Right cardiac atrium (tissue), 5 donors: ENCODE measurements at places on chromosomes 4 and X.

GRCh38 chrX:20743046-20743445 lies 476.3 kb upstream of the RPS6KA3 start:
- DNase-seq, result no peak

GRCh38 chrX:110003167-110004156 lies 548 bp downstream of the TMEM164 start:
- peak; percentile 63 for DNase-seq

DNA sequence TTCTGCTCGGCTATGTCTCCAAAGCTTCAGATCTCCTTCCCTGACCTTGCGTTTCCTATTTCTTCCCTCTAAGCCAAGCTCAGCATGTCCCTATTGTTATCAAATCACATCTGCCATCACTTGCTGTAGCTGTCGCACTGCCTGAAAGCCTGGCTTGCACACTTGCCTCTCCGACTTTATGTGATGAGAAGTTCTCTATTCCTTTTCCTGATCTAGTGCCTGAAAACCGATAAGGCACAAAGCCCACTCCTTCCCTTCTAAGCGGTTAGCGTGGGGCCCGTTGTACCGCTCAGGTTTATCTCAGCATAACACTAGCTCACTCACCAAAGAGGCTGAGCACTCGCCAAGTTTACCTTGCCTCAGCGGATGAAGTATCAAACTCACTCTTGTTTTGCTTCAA lies 816 bp downstream of the NMU start:
- DNase-seq, result no peak

- DNase-seq, result peak; percentile 86
Observed at GRCh38 chr4:101346351-101347266, 717 bp downstream of the PPP3CA start.

DNA sequence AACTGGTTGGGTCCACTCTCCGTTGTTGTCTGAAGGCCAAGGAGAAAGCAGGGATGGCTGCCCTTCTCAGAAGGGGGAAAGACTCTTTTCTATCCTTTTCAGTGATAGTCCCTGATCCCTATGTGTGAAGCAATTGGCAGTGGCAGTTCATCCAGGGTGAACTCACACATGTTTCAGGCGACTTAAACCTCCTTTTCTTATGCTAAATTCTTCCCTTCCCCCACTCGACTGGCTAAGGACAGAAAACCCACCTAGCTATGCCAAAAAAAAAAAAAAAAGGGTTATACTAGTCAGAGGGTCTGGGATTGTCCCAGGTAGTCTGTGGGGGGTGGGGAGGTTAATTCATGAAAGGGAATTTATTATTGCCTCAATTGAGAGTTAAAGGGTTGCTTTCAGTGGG lies 12.2 kb upstream of the ZNF280C start:
- no peak for DNase-seq

- no peak for DNase-seq
Observed at GRCh38 chr4:113170805-113171468, 121.5 kb downstream of the ANK2 start.

DNA sequence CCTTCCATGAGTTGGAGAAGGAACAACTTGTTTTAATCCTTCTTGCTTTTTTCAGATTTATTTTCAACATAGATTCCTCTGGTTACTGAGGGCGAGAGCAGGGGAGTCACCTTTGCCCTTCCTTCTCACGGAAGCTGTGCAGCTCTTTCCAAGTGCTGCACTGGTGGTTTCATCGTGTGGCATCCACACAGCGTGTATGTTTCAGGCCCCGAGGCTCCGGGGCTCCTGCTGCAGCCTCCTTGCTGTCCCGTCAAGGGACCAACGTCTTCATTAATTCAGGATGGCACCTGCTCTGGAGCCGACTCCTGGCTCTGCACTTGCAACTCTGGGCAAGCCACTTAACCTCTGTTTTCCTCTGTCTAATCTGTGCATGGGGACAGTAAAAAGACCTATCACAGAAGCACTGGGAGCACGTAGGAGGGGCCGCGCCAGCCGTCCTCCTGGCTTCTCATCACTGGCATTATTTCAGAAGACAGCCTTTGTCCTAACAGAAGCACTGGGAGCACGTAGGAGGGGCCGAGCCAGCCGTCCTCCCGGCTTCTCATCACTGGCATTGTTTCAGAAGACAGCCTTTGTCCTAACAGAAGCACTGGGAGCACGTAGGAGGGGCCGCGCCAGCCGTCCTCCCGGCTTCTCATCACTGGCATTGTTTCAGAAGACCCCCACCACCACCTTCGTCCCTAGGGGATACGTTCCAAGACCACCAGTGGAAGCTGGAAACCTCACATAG lies 117.8 kb upstream of the NKX1-1 start:
- no peak for DNase-seq

- DNase-seq, result no peak
Observed at GRCh38 chr4:6420972-6421371, 51.4 kb downstream of the PPP2R2C start.

DNA sequence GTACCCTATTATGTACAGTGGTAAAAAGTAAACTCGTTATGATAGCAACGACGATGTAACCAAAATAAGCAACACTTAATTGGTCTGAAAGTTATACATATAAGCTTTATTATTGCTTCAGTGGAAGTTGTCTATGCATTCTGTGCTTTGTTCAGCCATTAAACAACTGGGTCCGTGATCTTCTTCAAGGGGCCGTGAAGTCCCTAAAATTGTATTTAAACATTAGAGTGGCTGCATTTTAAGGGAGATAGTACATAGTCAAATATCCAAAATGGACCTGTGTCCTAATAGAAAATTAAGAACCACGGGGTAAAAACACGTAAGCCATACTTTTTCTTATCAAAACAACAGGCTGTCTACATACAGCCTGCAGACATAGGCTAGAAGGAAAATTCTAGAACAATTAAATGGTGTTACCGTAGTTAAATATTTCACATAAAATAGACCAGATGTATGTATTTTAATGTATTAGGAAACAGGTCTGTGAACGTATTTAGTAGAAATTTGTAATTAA lies 2.1 kb downstream of the GUCY1A1 start:
- no peak for DNase-seq

DNA sequence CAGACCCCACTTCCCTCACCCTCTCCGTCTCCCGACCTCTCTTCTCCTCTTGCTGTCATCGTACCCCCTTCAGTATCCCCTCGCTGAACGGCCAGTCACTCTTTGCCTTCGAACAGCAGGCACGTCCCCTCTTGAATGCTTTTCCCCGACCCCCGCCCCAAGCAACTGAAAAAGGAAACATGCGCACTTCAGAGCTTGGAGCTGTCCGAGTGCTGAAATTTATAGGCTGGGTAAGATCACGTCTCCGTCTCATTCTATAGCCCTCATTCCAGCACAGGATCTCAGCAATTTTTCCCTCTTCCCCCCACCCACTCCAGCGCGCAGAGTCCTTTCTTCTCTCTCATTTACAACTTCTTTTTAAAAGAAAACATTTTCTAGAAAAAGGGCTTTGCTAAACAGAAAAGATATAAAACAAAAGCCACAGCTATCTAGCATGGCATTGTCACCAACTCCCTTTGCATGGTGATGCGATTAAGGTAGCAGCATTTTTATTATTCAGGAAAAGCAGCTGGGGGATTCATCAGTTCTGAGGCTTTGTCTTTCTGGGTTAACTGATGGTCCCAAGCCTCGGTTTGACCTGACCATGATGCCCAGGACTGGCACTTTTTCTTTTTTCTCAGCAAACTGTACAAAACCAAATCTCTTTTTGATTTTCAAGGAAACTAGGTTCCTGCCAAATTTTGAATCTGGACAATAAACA lies at the start of gene GLRA2:
Gene GLRA2, plus strand, starts transcription at position 247 of the 700 bp plus-strand sequence. CDS start 522 bp downstream, outside the sequence.
- DNase-seq, result no peak

GRCh38 chr4:20017777-20018115 lies 234.0 kb upstream of the SLIT2 start:
- DNase-seq, result no peak

DNA sequence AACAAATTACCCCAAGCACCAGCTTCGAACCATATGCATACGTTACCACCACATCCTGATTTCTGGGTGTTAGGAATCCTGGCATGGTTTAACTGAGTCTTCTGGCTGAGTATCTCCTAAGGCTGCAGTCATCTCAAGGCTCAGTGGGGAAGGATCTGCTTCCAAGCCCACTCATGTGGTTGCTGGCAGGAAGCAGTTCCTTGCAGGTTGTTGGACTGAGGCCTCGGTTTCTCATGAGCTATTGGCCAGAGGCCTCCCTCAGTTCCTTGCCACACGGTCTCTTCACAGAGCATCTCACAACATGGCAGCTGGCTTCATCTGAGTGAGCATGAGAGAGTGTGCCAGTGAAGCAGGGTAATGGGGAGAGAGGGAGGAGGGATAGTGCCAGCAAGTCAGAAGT lies 96.1 kb upstream of the MTM1 start:
- DNase-seq, result no peak

DNA sequence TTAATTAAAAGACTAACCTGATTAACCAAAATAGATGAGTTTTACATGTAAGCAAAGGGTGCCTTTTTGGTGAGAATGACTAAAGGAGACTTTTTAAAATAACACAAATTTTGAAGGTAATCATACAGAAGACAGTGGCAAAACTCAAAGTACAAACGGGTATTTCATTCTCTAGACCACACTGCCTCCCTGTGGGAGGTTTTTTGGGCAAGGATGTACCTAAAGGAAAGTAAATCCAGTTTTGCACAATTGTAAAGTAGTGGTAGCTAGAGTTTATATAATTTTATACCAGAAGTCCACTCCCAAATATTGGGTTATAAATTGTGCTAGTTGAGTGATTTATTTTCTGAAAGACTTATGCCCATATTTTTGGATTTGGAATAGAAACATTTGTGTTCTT lies 201.0 kb downstream of the PAPSS1 start:
- DNase-seq, result no peak

DNA sequence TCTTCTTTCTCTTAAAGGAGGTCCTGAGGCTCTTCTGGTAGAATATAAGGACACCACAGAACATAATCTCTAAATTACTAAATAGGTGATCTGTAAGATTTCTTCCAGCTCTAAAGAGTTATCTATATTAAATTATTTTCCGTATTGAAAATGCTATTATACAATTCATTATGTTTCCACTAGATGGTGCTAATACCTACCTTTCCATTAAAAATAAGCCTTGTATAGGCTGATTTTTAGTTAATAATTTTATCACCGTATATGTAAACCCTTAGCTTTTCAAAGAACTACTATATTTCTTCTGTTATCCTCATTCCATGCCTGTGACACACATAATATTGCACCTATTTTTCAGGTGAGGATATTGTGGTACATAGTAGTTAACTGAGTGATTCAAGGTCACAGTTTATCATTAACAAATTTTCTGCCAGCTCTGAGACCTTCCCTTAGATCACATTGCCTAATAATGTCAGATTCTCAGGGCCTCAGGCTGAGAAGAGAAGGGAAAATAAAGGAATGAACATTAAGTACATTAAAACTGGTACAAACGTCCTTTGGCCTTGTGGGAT lies 138.8 kb downstream of the TEX11 start:
- no peak for DNase-seq

GRCh38 chr4:156303708-156304107 lies 350.0 kb upstream of the CTSO start:
- DNase-seq, result no peak

GRCh38 chr4:163042306-163042705 lies 124.4 kb downstream of the NAF1 start:
- DNase-seq, result no peak

DNA sequence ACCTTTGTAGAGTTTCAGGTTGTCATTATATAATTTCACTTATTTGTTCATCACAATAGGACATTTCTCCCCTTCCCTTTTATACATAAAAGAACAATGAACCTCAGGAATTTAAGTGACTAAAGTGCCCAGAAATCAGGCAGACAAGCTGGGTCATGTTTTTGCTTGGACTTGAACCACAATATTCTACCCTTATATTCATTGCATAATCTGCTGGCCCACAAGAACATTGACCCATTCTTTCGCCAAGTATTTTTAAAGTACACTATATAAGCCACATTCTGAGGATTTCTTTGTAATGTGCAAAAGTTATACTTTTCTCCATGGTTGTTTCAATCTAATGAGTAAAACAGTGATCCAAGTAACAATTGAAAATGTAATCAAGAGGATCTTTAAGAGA lies 637.5 kb upstream of the SLIT2 start:
- DNase-seq, result no peak

DNA sequence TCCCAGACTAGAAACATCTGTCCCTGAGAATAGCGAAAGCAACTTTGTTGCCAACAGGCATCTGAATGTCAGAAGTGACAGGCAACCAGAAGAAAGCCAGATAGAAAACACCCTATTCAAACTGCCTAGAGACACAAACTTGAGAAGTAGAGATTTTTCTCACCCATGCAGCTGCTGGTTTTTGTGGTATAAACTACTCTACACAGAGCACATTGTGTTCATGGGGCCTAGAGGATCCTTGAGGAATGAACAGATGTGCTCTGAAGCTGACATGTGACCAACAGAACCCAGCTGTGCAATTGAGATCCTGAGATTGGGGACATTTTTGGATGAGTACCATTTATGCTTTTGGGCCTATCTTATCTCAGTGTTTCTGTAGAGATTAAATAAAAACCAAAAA lies 63.6 kb upstream of the NRK start:
- DNase-seq, result no peak

DNA sequence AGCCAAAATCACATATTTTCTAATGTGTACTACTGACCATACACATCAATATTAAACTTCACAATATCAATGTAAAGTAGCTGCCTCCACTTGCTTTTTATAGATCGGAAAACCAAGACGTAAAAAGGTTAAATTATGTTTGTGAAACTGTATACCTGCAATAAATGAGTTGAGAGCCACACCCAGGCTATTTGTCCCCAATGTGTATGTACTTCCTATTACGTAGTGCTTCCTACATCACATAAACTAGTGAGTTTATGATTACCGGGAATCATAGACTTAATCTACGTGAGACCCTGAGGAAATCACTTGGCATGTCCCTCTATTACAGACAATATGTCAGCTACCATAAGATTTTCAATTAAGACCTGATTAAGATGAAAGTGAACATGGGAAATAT lies 903.4 kb downstream of the RAB28 start:
- no peak for DNase-seq

- peak; percentile 76 for DNase-seq
Observed at GRCh38 chrX:20067709-20068561, 48.8 kb downstream of the MAP7D2 start.

GRCh38 chr4:22287631-22288030 lies 228.2 kb downstream of the ADGRA3 start:
- no peak for DNase-seq

GRCh38 chrX:55738969-55739368 lies 21.4 kb downstream of the RRAGB start:
- no peak for DNase-seq

- DNase-seq, result peak; percentile 43
Observed at GRCh38 chr4:3073158-3074077, 920 bp downstream of the HTT-AS start.

DNA sequence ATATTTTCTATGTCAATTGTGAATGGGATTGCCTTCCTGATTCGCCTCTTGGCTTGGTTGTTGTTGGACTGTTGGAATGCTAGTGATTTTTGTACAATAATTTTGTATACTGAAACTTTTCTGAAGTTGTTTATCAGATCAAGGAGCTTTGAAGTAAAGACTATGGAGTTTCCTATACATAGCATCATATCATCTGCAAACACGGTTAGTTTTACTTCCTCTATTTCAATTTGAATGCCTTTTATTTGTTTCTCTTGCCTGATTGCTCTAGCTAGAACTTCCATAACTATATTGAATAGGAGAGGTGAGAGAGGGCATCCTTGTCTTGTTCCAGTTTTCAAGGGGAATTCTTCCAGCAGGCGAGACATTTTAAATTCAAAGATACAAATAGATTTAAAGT lies 226.5 kb downstream of the FBXO8 start:
- DNase-seq, result no peak
